Cerebellar cortex (tissue), 1 donor: ENCODE measurements at places on chromosomes 7 and 10.
A peak's percentile ranks its signal among the peaks of the same experiment; 100 is the strongest.

GRCh38 chr7:108368466-108368865 is 87.8 kb downstream of the NRCAM start:
- peak; percentile 63 for DNase-seq

- no peak for DNase-seq
Observed at GRCh38 chr10:87991946-87992345, 128.5 kb downstream of the PTEN start.

DNA sequence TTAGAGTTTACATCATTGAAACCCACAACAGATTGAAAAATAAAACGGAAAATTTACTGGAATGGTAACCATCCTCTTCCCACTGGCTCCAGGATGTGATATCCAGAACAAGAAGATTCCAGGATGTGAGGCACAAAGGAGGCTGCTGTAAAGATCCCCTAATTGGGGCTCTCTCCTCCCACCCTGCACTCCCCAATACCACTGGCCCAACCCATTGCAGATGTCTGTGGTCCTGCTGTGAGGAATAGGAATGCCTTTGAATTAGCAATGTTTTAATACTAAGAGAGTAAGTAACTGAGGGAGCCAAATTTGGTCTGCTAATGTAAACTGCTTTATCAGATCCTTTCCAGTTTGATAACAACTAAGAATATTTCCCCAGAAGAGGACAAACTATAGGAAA is 225.9 kb upstream of the INHBA start:
- DNase-seq: no peak

DNA sequence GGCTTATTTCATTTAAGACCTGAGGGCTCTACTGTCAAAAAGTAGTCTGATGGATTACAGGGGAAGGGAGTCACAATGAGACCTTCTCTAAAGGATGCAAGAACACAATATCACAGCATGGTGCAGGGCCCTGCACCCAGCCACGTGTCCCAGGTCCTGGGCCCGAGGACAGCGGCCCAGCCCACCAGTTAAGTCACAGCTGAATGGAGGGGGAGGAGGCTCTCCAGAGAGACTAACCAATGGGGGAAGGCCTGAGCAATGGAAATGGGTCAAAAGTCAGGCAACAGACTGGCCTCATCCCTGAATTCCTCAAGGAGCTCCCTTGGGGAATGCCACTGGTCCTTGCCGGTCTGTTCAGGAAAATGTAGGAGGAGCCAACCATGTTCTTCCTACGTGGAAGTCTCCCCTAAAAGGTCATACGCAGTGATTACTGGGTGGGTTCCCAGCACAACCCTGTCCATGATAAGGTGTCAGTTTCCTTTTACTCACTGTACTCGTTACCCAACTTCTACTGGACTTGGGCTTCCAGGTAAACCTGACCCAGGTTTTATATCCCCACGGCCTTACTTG is 28.3 kb downstream of the CCDC3 start:
- no peak for DNase-seq

DNA sequence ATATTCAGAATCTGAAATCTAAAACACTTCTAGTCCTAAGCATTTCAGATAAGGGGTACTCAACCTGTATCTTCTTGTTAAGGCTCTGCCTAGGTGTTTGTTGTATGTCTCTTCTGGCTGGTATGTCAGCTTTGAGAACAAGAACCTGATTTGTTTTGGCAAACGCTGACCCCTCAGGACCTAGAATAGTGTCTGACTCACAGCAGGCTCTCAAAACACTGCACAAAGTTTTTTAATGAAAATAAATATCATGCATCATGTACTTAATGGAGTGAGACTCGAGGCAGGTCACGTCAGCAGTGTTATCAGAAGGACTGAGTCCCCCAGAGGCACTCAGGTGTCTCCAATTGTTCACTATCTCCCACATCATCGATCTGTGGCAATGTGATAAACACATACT is 99.1 kb downstream of the GLI3 start:
- DNase-seq: no peak
